B cell (primary cell): ENCODE measurements at places on chromosomes 6 and 20. TPM values are rescaled to one million over a fixed set of nuclear protein-coding genes. Genes with fewer than 3 reads are reported as not detected.

DNA sequence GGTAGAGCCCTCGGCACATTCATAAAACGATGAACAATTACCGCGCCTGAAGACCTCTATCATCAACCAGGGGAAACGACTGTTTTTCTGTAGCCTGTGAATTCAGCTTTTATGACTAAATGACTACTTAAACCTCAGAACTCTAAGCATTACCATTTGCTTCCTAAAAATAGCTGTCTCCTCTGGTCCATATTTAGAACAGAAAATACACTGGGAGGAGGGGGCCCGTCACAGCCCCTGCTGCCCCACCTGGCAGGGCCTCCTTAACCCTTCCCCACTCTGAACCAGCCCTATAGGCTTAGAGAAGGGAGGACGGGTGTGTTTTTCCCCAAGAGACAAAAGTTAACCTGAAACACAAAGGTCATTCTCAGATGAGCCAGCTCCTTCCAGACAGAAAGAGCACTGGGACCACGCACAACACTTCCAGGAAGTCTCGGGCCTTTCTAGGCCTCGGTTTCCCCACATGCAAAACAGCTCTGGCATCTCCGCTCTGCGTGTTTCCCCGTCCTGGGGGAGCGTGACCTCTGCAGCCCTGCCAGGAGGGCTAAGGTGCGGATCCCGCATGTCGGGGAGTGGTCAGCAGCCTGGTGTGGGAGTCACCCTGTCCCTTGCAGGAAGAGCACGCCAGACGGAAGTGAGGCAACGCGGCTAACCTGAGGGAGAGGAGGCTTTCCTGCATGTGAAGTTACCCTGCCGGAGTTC, 193.9 kb downstream of the DLL1 start:
- H3K4me3 ChIP-seq: no peak overlapping the region
- no peak for DNase-seq
- H3K4me1 ChIP-seq: peaks cover 4% of the 10 kb centered on the region
- H3K27me3 ChIP-seq: no peaks in the 10 kb centered on the region
- H3K27ac ChIP-seq: no peak overlapping the region

The RSPH4A gene
- 0.69 and 0.83 TPM in 2 replicates for total RNA-seq

The FOXS1 gene
- not detected in 2 replicates for total RNA-seq

The C20orf141 gene
- not detected in 2 replicates for total RNA-seq

The ALDH8A1 gene
- total RNA-seq: 0.49 and 1.6 TPM in 2 replicates

- DNase-seq: no peak
- no peaks in the 10 kb centered on the region for H3K27me3 ChIP-seq
- H3K36me3 ChIP-seq: no peaks in the 10 kb centered on the region
- H3K27ac ChIP-seq: no peak overlapping the region
- H3K4me3 ChIP-seq: no peak overlapping the region
- H3K4me1 ChIP-seq: no peaks in the 10 kb centered on the region
Observed at GRCh38 chr6:160756871-160757270, 54.8 kb downstream of the PLG start.

- no peak overlapping the region for H3K4me3 ChIP-seq
- H3K27ac ChIP-seq: no peak overlapping the region
- DNase-seq: no peak
- H3K36me3 ChIP-seq: no peaks in the 10 kb centered on the region
Observed at GRCh38 chr6:5866547-5867051, 140.1 kb downstream of the NRN1 start.

DNA sequence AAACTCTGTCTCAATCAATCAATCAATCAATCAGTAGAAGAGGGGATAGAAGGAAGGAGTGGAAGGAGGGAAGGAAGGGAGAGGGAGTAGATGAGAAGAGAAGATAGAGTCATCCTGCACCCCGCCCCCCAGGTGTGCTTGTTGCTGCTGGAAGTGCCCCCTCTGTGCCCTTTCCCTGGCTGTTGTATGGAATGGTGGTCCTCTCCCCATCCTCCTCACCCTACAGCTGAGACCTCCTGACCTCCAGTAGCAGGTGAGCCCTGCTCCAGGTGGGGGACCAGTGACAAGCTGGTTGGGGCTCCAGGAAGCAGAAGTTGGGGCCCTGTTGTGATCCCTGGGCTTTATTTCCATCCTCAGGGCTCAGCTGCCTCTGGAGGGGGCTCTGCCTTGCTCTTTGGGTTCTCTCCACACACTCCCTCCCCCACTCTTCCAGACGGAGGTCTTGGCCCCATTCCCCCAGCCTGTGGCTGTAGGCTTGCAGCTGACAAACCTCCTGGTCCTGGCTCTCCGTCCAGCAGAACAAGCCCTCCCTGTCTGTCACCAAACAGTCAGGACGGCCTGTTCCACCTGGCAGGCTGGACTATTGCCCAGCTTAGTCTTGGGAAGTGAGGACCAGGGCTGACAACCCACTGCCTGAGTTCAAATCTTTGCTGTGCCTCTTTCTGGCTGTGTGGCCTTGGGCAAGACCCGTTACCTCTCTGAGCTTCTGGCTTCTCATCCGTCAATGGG, 26.0 kb upstream of the SCRT2 start:
- no peaks in the 10 kb centered on the region for H3K4me1 ChIP-seq
- no peak overlapping the region for H3K4me3 ChIP-seq
- no peak for DNase-seq
- no peaks in the 10 kb centered on the region for H3K27me3 ChIP-seq
- H3K27ac ChIP-seq: no peak overlapping the region

DNA sequence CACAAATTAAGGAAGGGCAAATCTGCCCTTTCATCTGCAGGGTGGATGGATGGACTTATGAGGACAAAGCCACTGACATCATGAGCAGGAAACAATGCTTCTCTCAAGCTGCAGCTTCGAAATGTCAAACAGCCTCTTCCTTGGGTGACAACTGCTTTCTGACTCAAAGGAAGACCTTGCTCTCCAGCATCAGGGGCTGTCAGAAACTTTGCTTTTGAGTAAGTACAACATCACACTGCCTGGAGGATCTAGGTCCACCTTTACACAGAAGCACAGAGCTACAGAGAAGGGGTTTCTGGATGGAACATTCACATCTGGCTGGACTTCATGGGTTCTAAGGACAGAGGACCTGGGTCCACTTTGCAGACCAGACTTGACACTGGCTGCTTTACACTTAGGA, 5.9 kb downstream of the CST1 start:
- no peaks in the 10 kb centered on the region for H3K36me3 ChIP-seq
- H3K4me1 ChIP-seq: no peaks in the 10 kb centered on the region
- no peak overlapping the region for H3K4me3 ChIP-seq
- no peak for DNase-seq
- no peaks in the 10 kb centered on the region for H3K27me3 ChIP-seq

DNA sequence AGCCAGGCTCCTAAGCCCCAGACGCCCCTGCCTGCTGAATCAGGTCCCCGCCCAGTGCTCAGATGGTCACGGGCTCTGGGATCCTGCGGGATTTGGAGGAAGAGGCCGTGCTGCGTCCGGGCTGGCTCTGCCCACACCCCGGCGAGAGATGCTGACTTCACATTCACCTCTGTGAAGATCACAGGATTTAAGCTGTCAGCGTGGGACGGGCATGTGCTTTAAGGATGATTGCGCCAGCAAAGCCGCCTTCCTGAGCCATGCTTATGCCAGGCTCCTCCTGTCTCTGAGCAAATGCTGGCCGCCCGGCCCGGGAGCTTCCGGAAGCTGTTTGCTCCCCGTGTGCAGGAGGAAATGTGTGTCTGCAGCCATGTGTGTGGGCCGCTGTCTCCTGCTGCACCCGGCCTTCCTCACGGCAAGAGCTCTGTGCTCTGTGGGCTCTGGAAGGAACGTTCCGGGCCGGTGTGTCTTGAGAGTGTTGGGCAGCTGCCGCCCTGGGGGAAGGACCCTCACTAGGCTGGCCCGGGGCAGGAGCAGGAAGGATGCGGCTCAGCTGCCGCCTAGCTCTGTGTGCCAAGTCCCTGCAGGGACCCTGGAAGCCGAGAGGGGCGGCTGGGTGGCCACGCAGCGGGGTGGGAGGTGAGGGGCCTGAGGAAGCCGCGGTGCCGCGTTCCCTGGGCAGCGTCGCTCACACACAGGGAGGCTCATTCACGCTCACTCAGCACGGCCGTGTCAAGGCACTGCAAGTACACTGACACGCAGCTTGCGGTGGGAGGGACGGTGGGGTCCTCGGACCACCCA, 19.0 kb upstream of the BHLHE23 start:
- DNase-seq: no peak
- no peak overlapping the region for H3K27ac ChIP-seq
- H3K4me3 ChIP-seq: no peak overlapping the region

The ABHD12 gene
- 27.7 and 28.3 TPM in 2 replicates for total RNA-seq

DNA sequence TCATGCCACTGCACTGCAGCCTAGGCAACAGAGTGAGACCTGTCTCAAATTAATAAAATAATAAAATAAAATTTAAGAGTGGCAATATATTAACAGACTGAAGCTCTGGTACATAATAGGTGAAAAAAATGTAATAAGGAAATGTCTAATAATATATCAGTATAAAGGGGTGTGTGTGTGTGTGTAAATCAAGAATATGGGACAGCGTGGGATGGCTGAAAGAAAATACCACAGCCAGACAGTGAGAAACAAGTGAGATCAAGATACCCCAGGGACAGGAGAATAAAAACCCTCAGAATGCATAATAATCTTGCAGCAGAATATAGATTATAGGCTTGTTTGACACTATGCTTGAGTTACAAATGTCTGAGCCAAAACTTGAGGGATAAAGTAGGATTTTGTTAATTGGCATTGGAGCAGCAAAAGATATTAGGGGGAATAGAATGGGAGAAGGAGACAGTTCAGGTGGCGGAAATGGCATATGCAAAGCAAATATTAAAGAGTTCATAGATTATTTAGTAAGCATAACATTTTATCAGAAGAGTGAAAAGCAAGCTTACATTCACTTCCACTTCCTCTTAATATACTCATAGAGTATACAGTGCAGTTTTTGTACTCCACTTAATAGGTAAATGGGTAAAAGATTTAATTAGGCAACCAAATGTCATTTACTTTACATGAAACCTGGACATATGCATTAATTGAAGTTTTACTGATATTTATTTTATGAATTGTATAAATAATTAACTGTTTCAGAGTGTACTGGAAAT, 398.5 kb upstream of the GJE1 start:
- H3K4me1 ChIP-seq: no peaks in the 10 kb centered on the region
- no peak overlapping the region for H3K4me3 ChIP-seq
- no peaks in the 10 kb centered on the region for H3K27me3 ChIP-seq
- no peaks in the 10 kb centered on the region for H3K36me3 ChIP-seq

DNA sequence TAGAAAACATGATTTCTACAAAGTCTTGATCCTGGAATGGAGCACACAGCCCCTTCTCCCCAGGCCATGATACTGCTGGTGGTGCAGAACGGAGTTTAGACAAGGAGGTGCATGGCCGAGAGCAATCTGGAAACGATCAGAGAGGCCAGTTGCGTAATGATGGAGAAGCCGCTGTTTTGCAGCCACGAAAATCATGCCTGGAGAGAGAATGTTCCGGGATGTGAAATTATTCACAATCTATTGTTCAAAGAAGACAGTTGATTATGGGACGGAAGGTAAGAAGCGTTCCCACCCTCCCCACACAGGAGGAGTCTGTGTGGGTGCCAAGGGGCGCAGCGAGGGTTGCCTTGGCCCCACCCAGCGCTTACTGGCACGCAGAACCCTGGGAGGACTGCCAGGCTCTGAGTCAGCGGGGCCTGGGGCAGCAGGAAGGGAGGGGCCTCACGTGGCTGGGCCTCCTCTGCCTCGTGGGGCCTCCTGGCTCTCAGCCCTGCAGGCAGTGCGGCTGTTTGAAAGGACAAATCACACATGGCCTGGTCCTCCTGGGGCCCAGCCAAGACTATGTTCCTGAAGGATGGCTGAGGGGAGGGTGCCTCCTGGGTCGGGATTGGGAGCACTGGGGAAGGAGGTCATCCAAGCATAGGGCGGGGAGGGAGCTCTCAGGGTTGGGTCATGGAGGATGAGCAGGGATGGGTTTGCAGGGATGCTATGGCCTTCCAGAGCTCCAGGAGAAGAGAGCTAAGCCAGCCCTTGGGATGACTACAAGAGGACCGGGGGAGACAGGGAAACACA, 8.7 kb upstream of the AP5S1 start:
- no peaks in the 10 kb centered on the region for H3K36me3 ChIP-seq
- H3K4me3 ChIP-seq: peak overlapping the region; percentile 30
- no peaks in the 10 kb centered on the region for H3K27me3 ChIP-seq
- peaks cover 8% of the 10 kb centered on the region for H3K4me1 ChIP-seq

GRCh38 chr20:61560361-61560853, 308.3 kb downstream of the CDH4 start:
- no peak overlapping the region for H3K4me3 ChIP-seq
- H3K27me3 ChIP-seq: no peaks in the 10 kb centered on the region
- no peak for DNase-seq
- H3K36me3 ChIP-seq: no peaks in the 10 kb centered on the region
- H3K27ac ChIP-seq: no peak overlapping the region

DNA sequence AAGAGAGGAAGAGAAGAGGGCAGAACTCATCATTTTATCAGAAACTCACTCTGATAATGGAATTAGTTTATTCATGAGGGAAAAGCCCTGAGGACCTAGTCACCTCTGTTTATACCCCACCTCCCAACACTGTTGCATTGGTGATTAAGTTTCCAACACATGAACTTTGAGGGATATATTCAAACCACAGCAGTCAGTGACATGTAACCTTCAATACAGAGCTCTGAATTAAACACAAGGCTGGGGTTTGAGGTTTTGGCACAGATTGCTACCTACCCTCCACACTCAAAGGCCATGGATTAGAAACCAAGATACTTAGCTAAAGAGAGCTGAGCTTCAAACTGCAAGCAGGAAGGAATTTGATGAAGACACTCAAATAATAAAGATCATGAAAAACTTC, 48.5 kb upstream of the MOCS1 start:
- H3K27ac ChIP-seq: no peak overlapping the region
- no peak for DNase-seq
- H3K4me1 ChIP-seq: no peaks in the 10 kb centered on the region
- no peaks in the 10 kb centered on the region for H3K36me3 ChIP-seq

The BACH2 gene
- total RNA-seq: 235 and 254 TPM in 2 replicates

DNA sequence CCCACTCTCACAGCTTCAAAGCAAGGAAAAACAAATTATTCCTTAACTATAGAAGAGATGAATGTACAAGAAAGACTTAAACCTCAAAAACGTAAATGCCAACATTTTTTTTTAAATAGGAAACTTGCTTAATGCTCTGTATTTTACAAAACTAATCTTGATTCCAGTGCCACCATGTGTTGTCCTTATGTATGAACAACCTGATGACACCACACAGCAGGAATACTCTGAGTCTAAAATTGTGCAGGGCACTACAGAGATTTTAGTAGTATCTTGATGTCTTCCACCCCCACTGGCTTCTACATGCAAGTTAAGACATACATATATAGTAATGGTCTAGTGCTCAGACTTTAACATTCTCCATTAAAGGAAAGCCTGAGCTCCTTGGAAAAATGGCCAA, 46.2 kb downstream of the SRPK1 start:
- H3K4me3 ChIP-seq: no peak overlapping the region
- H3K4me1 ChIP-seq: no peaks in the 10 kb centered on the region
- H3K27ac ChIP-seq: no peak overlapping the region
- DNase-seq: no peak
- no peaks in the 10 kb centered on the region for H3K27me3 ChIP-seq
- H3K36me3 ChIP-seq: peaks cover 19% of the 10 kb centered on the region
